Uterus (tissue), 4 donors: ENCODE measurements at places on chromosomes 12 and 14.

DNA sequence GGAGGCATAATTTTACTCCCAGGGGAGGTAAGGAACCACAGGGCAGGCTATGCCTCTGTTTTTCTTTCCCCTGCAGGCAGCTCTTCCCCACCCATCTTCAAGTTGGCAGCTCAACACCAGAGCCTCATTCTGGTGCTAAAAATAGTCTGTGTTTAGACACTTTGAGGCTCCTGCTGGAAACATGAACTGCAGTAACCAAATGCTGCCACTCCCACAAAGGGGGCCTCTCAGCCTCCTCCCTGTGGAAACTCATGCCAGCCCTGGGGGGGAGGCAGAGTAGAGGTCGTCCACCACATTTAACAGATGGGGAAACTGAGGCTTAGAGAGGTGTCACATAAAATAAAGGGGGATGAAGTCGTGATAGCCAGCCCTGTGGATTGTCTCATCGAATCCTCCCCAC lies 61.4 kb downstream of the WSCD2 start:
- H3K27ac ChIP-seq = peak overlapping the region; percentile 59
- H3K4me3 ChIP-seq = no peak overlapping the region
- H3K36me3 ChIP-seq = no peaks in the 10 kb centered on the region
- no peaks in the 10 kb centered on the region for H3K27me3 ChIP-seq
- H3K4me1 ChIP-seq = no peaks in the 10 kb centered on the region
- DNase-seq = peak; percentile 51

GRCh38 chr14:52153939-52154338 lies 85.1 kb upstream of the NID2 start:
- no peak overlapping the region for H3K27ac ChIP-seq
- H3K4me3 ChIP-seq = no peak overlapping the region
- DNase-seq = no peak
- no peaks in the 10 kb centered on the region for H3K36me3 ChIP-seq
- H3K27me3 ChIP-seq = no peaks in the 10 kb centered on the region

DNA sequence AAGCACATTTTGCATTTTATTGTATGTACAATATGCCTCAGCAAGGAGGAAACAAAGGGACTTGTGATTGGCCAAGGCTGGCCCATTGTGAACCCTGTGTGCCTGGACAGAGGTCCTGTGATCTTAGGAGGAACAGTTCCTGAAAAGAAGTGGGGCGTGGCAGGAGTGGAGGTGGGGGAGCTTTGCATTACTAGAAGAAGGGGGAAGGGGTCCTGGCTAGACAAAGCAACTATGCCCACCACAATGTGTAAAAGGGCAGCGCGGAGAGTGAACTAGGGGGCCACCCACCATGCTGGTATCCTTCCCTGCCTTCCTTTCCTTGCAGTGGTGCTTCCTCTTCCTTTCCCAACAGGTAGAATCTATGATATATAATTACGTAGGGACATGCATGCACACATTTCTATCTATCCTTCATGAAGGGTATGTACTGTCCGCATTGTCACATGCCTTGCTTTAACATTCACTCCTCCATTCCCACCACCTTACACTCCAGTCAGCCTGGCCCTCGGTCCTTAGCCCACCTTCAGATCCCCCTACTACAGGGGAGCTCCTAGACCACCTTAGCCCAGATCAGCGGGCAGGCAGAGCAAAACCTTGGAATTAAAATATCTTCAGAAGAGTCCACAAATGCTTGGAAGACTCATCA lies 12.5 kb downstream of the KRT8 start:
- no peaks in the 10 kb centered on the region for H3K36me3 ChIP-seq
- no peak overlapping the region for H3K27ac ChIP-seq
- no peaks in the 10 kb centered on the region for H3K4me1 ChIP-seq
- no peak for DNase-seq
- no peaks in the 10 kb centered on the region for H3K27me3 ChIP-seq

GRCh38 chr12:3647504-3647903 lies 105.4 kb downstream of the CRACR2A start:
- no peak overlapping the region for H3K4me3 ChIP-seq
- no peaks in the 10 kb centered on the region for H3K4me1 ChIP-seq
- no peak for DNase-seq
- no peaks in the 10 kb centered on the region for H3K27me3 ChIP-seq
- H3K27ac ChIP-seq = no peak overlapping the region

DNA sequence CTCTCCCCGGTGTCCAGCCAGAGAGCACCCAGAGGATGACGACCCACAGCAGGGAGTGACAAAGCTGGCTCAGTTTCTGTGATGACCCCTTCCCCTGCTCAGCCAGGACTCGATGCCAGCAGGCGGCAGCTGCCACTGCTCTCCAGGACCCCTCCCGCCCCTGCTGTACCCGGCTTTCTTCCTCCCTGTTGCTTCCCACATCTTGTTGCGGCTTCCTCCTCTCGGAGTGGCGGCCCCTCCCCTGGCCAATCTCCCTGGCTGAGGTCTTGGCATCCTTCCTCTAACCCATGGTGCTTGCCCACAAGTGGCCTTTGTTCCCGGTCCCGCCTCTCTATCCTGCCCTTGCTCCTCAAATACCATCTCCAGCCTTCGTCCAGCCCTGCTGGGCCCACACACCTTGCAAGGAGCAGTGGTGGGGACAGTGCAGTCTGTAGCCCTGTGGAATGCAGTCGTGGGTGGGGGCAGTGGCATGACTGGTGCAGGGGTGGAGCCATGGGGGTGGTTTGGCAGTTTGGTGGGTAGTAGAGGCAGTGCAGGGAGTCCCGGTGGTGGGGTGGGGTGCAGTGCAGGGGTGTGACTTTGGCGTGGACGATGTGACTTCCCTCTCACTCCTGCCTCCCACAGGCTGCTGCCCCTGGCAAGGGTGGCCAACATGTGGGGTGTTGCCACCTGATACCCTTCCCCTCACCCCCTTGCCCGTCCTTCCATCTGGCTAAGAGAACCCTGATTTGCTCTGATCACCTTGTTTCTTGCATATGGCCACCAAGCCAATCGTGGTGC lies 16.3 kb upstream of the BEGAIN start:
- no peaks in the 10 kb centered on the region for H3K27me3 ChIP-seq
- no peak overlapping the region for H3K4me3 ChIP-seq
- DNase-seq = no peak
- H3K36me3 ChIP-seq = no peaks in the 10 kb centered on the region
- no peaks in the 10 kb centered on the region for H3K4me1 ChIP-seq
- H3K27ac ChIP-seq = no peak overlapping the region

DNA sequence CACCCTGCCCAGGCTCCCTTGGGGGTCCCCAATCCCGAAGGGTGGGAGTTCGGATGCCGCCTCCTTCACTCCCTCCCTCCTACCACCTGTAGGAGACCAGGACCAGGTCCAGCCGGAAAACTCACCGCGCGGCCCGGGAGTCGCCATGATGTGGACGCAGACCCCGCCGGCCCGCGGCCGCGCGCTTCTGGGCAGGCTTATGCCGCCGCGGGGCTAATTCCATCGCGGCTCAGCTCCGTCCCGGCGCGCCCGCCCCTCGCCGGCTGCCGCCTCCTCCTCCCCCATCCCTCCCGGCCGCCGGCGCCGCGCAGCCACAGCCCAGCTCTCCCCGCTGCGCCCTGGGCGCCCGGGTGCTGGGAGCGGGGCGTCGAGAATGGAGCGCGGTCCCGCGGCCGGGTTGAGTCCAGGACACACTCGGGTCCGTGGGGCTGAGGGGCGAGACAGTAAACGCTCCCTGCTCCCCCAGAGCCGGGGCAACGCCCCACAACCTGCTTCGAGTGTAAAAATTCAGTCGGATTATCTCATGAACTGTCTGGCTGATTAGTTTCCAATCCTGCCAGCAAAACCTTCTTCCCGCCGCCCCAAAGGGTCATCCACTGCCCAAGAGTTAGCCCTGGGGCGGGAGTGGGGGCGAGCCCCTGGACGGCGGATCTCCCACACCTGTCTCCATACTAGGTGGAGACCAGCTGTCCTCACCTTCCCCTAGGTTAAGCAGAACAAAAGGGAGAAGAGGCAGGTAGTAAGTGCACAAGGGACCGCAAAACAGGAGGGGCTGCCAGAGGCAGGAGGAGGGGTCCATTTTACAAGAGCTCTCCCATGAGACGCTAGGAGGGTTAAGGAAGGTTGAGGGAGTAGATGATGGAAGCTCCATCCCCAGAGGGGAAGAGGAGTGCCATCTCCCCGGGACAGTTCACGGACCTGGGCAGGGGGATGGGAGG lies at the start of gene ANO2:
Gene ANO2 (minus strand): TSS at position 189 of the 938 bp plus-strand sequence. CDS start 42 bp downstream, at position 147.
- H3K4me3 ChIP-seq = no peak within 1 kb of the TSS
- DNase-seq = no peak
- no peaks in the 10 kb centered on the region for H3K4me1 ChIP-seq
- H3K27ac ChIP-seq = no peak within 1 kb of the TSS
- H3K27me3 ChIP-seq = no peaks in the 10 kb centered on the region
- no peaks in the 10 kb centered on the region for H3K36me3 ChIP-seq

GRCh38 chr12:88237954-88238353 lies 95.8 kb downstream of the TMTC3 start:
- no peaks in the 10 kb centered on the region for H3K4me1 ChIP-seq
- H3K36me3 ChIP-seq = no peaks in the 10 kb centered on the region
- no peak overlapping the region for H3K4me3 ChIP-seq
- no peak overlapping the region for H3K27ac ChIP-seq
- no peaks in the 10 kb centered on the region for H3K27me3 ChIP-seq

- H3K27ac ChIP-seq = no peak overlapping the region
- H3K4me1 ChIP-seq = no peaks in the 10 kb centered on the region
- H3K36me3 ChIP-seq = no peaks in the 10 kb centered on the region
- no peak for DNase-seq
- H3K27me3 ChIP-seq = no peaks in the 10 kb centered on the region
Measured at GRCh38 chr12:116610971-116611541, 51.9 kb downstream of the MAP1LC3B2 start.

DNA sequence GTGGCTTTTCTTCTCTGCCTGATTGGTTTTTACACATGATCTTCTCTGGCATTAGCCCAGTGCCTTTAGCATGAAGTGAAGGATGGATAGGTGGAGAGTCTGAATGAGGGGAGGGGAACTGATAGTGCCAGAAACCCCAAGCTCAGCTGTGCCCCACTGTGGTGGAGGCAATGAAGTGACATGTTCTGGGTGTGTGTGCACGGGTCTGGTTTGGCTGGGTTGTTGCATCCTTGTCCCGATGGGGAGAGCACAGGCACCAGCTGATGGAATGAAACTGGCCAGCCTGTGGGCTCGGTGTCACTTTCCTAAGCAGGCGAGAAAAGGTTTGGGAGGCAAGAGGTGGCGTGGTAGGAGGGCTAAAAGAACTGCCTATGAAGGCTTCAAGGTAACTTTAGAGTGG lies 65.3 kb downstream of the CACNA1C start:
- H3K27me3 ChIP-seq = no peaks in the 10 kb centered on the region
- peaks cover 11% of the 10 kb centered on the region for H3K4me1 ChIP-seq
- no peak for DNase-seq
- peak overlapping the region; percentile 82 for H3K27ac ChIP-seq
- H3K4me3 ChIP-seq = no peak overlapping the region
- H3K36me3 ChIP-seq = no peaks in the 10 kb centered on the region
